Activated CD4-positive, alpha-beta memory T cell treated with anti-CD3 and anti-CD28 coated beads for 36 hours (primary cell): ENCODE measurements at places on chromosomes 7 and 10.
A peak's percentile ranks its signal among the peaks of the same experiment; 100 is the strongest.

- no peak for DNase-seq
Measured at GRCh38 chr10:80700760-80701444, 163.2 kb downstream of the SH2D4B start.

DNA sequence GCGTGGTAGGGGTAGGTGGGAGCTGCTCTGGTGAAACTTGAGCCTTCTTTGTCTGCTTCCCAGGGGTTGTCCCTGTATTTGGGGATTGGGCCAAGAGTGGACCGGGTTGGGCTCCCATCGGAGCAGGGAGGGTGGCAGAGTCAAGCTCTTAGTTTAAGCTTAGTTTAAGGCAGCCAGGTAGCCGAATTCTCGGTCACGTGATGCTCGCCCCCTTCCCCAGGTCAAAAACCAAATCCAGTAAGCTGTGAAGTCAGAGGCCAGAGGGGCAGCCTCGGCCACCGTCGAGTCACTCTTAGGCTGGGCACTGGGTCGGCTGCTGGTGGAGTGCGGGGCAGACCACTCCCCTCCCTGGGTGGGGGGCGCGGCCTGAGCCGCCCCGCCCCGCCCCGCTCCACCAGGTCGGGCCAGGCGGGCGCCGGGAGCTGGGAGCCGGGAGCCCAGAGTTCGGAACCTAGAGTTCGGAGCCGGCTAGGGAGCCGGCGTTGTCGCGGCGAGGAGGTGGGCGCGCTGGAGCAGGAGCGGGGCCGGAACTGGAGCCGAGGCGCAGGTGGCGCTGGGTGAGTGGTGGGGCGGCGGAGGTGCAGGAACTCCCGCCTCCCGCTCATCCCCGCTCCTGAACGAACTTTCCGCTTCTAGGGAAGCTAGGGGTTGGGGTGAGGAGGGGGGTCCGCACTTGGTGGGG lies 2.8 kb upstream of the LZTS2 start:
- DNase-seq: peak; percentile 52

DNA sequence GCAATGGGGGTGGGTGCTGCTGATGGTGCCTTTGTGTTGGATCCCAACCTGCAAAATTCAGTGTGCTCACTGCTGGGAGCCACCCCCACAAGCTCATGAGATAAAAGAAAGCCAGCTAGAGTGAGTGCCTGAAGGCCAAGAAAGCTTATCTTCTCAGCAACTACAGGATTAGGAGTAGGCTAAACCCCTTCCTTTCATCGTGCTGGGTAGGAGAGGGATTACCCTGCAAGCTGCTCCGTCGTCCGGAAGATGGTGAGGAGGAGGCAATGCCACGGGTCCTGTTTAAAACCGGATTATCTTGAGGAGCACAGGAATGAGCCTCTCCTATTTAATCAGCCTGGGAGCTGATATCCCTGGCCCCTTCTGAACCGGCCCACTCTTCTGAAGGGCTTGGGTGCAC lies 258.0 kb downstream of the GALNT17 start:
- no peak for DNase-seq

- no peak for DNase-seq
Measured at GRCh38 chr10:129134371-129134770, 332.7 kb upstream of the MGMT start.

- DNase-seq: no peak
Measured at GRCh38 chr10:99520040-99520846, 12.5 kb upstream of the NKX2-3 start.

GRCh38 chr7:52715701-52716100 lies 319.7 kb upstream of the POM121L12 start:
- no peak for DNase-seq

GRCh38 chr7:149731207-149731955 lies 42.0 kb downstream of the ZNF467 start:
- DNase-seq: no peak

- DNase-seq: peak; percentile 78
Measured at GRCh38 chr7:140230861-140231770, 54.3 kb upstream of the KDM7A start.

GRCh38 chr10:124036746-124037145 lies 56.7 kb downstream of the CHST15 start:
- DNase-seq: no peak

DNA sequence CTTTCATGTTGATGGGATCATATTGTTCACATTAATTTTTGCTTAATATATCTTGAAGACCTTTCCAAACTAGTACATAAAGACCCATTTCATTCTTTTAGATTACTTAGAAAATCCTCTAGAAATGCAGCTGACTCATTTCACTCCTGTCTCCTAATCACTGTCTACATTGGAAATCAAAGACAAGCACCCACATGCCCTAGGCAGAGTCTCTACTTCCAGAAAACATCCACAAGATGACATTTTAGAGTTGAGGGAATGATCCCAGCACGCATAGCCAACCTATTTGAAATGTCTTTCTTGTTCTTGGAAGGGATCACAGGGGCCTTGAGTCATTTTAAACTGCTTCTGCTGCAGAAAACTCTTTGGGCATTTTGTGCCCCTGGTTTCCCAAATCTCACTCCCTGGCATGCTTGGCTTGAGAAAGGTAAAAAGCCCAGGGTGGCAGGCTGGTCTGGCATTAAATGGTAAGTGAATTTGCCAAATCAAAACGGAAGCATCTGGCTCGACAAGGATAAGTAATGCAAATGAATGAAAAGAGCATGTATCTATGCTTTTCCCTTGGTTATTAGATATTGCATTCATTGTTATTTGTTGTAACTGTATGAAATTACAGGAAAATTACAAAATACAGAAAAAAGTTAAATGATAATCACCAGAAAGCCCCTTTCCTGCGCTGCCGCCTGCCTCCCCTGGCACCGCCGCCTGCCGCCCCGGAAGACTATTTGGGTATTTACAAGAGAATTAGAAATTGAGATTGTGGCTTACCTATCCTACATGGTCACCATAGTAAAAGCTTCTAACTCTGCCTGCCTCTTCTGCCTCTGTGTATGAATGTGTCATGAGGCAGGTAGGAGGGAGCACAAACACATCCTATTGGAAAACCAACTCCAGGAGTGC lies 225.3 kb downstream of the PTEN start:
- DNase-seq: no peak

GRCh38 chr7:50368366-50368765 lies 63.9 kb downstream of the IKZF1 start:
- DNase-seq: peak; percentile 56

DNA sequence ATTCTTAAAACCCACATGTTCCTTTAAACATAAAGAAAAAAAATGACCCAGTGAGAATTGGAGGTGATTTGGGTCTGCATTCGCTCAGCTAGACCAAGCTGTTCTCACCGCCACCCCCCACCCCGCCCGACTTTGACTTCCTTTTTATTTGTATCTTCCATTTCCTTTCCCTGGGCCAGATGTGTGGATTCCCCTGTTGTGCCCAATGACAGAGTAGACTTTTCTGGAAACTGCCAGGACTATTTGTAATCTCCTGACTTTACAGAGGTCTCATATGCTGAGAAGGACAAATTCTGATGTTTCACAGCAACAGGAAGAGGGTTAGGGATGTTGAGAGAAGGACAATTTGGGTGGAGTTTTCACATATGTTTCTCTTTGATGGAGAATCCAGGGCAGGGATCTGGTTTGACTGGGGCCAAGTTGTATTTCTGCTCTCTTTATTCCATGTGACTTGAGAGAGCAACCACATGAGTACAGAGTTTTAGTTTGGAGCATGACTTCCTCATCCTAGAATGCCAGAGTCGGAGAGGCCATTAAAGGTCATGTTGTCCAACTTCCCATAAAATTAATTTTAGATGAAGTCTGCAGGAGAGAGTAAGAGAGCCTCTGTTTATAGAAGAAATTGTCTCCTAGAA lies 1023.2 kb downstream of the LRMDA start:
- DNase-seq: no peak

DNA sequence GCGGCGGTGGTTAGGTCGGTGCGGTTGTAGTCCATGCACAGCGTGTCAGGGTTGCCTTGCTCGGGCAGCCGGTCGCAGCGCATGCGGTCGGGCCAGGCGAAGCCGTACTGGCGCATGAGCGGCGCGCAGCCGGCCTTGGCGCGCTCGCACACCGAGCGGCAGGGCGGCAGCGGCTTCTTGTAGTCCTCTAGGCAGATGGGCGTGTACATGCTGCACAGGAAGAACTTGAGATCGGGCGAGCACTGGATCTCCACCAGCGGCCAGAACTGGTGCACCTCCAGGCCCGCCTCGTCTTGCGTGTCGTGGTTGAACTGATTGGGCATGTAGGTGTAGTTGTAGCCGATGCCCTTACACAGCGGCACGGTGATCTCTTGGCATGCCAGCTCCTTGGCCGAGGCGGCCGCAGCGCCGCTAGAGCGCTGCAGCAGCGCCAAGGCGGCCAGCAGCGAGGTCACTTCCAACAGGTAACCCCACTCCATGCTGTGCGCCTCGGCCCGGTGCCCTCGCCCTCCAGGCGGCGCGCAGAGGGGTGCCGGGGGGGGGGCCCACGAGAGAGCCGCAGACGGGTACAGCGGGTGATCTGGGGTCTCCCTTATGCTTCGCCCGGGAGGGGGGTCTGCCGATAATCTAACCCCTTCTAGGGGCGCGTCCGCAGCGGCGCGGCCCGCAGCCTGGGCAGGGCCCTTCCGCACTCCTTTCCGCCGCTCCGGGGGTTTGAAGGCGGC lies 983 bp downstream of the FZD8 start:
- peak; percentile 64 for DNase-seq

DNA sequence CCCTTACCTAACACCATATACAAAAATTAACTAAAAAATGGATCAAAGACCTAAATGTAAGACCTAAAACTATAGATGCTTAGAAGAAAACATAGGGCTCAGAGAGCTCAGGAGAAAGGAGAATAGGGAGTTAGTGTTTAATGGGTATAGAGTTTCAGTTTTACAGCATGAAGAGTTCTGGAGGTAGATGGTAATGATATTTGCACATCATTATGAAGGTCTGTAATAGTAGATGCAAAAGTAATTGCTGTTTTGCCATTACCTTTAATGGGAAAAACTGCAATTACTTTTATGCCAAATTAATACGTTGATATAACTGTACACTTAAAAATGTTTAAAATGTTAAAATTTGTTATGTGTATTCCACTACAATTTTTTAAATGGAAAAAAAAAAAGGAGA lies 39.2 kb upstream of the NANOS1 start:
- DNase-seq: no peak

DNA sequence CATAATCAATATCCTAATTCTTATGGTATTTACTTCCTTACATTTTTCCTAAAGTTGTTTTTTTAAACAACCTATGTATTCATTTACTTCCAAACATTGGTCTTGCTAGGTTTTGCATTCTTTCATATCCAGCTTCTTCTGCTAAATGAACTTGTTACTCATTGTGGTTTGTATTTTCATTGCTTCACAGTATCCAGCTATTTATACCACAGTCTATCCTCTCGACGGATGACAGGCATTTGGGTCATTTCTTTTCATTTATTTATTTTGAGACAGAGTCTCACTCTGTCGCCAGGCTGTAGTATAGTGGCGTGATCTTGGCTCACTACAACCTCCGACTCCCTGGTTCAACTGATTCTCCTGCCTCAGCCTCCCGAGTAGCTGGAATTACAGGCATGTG lies 66.8 kb downstream of the CCDC6 start:
- no peak for DNase-seq

- no peak for DNase-seq
Measured at GRCh38 chr10:117926491-117926890, 120.2 kb downstream of the RAB11FIP2 start.

DNA sequence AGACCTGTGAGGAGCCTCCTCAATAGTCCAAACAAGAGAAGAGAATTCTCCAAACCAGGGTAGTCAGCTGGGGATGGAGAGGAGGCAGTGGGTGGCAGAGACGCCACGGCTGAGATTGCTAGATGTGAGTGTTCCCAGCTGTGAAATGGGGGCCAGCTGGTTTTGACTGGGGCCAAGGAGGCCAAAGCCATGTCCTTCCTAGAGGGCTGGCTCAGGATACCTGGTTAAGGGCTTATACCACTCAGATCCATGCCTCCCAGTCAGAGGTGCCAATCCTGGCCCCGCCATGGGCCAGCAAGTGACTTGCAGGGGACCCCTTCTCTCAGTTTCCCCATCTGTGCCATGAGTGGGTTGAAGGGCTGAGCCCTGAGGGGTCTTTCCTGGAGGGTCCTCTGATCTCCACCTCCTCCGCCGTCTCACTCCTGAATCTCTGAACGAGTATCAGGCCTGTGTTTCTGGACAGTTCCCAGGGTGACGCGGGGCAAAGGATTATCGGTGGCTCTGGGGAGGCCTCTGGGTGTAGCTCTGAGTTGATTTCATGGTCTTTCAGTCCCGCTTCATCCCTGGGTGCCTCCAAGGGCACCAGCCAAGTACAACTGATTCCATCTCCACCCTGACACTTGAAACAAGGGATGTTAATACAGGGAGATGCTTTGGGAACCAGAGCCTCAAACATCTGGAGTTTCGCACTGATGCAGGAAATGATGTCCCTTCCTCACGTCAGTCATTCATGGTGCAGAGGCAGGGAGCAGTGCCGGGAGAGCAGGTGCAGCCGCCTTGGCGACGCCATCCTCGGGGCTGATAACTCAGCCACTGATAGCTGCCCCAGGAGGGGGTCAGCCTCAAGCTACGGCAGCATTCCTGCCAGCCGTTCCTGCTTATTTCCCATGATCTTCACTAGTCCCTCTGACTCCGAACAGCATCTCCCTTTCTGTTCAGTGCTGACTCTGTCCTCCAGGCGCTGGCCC lies 126.7 kb downstream of the RGS10 start:
- no peak for DNase-seq

GRCh38 chr10:88386821-88387773 lies 196.0 kb downstream of the RNLS start:
- DNase-seq: no peak

DNA sequence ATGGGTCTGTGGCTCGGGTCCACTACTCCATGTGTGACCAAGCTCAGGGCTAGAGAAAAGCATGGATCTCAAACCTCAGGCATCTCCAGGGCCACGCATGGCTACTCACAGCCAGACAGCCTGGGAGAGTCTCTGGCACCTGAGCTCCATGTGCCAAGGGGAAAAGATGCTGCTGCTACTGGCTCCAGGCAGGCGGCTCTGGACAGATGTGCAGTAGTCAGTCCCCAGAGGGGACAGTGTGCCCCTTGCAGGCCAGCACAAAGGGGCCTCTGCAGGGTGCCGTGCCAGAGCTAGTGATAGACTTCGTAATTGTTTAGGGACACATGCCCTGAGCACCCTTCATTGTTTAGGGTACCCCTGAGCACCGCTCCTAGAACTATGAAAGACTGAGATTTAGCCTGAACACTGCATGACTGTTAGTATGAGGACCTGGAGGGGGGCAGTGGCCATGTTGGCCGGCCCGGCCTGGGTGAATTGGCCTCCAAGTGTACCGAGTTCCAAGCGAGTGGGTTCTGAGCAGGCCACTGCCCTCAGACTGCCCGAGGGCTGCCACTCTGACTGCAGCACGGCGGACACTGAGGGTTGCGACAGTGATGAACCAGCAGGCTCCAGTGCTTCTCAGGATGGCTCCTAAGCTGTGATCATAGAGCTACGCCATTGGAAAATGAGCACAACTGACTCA lies 80.7 kb downstream of the TCERG1L start:
- DNase-seq: no peak
